Stimulated activated CD4-positive, alpha-beta T cell treated with anti-CD3 and anti-CD28 coated beads, TNF-alpha, amount 100 ng/mL, for 1 hour (primary cell): ENCODE measurements at places on chromosomes 2 and 18.

DNA sequence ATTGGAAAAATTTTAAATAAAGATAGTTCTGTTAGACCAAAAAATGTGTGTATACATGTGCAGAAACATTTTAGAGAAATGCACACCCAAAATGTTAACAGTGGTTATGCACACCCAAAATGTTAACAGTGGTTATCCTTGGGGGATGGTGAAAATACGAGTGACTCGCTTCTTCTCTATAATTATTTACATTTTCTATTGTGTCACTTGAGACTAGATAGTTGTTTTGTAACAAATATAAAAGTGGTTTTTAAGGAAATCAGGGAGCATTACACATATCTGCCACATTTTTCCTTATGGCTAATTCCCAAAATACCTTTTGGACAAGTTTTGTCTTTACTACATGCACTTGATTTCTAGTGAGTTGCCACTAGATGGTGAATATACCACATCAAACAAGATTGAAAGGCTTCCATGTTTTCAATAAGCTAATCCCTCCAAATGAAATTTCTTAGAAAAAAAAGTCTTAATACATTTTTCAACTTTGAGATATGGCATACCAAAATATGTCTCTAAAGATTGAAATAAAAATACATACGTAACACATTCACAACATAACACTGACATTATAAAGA, 9.0 kb upstream of the HIBCH start:
- no peak for DNase-seq

GRCh38 chr2:164569378-164569777, 51.9 kb downstream of the GRB14 start:
- no peak for DNase-seq

GRCh38 chr2:85539361-85540132, 579 bp downstream of the MAT2A start:
- DNase-seq = peak; percentile 15

DNA sequence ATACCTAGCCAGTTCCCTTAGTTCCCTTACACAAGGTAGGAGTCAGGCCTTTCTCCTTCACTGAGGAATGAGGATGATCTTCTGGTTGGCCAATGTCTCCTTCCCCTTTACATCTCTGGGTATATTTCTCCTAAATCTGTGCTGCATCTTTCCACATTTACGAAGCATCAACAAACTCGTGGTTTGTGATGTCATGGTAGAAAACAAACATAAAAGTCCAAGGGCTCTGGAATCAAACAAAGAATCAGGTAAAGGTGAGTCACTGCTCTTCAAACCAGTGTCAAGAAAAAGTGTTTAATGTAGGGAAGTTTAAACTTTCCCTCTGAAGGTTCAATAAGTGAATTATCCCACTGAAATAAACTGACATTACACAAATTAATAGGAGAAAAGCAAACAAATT, 122.9 kb downstream of the METTL8 start:
- no peak for DNase-seq

DNA sequence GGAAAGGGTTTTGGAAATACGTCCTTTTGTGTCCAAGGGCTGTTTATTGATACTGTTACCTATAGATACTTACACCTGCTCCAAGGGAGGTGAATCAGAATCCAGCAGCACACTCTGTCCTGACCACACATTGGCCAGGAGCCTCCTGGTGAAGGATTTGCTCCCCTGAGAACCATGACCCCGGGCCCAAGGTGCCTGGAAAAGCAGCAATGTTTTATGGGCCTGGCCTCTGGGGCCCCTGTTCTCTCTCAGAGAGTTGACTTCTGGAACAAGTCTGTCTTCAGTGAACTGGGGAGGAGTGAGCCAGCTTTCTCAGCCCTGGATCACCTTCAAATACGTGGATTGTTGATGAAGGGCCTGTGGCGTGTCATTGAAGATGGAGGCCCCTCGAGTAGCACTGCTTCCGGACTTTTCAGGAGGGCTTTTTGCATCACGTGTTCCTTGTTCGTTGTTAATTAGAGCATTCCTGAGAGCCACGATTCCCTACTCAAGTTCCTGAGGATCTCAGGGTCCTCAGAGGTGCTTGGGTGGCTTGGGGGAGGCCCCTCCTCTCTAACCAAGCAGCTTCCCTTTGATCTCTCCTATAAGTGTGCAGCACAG, 78.5 kb upstream of the RPL31 start:
- no peak for DNase-seq

GRCh38 chr2:4518596-4518995, 815.2 kb downstream of the DCDC2C start:
- DNase-seq = no peak

GRCh38 chr2:137748533-137748932, 215.7 kb upstream of the HNMT start:
- no peak for DNase-seq

- DNase-seq = no peak
Measured at GRCh38 chr2:15766303-15766861, 174.0 kb upstream of the MYCN start.

- no peak for DNase-seq
Measured at GRCh38 chr2:24594283-24594682, 103.2 kb downstream of the NCOA1 start.

GRCh38 chr18:45666006-45666405, 50.7 kb downstream of the SLC14A2 start:
- DNase-seq = no peak

GRCh38 chr2:96959406-96960110, 26.8 kb downstream of the FAM178B start:
- DNase-seq = no peak

DNA sequence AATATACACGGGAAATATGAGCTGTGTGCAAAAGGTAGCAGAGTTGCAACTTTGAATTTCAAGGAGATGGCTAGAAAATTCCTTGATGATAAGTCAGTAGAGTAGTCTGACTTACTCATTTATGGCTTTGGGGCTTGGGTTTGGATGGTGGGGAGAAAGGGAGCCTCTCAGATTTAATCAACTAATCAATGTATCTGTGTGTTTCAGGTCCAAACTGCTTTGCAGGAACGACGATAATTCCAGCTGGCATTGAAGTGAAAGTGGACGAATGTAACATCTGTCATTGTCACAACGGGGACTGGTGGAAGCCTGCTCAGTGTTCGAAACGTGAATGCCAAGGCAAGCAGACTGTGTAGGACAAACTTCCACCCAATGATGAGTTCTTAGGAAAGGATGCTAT, 164.6 kb downstream of the VWC2L start:
- no peak for DNase-seq

- no peak for DNase-seq
Measured at GRCh38 chr18:41700416-41700815, 254.6 kb upstream of the PIK3C3 start.

DNA sequence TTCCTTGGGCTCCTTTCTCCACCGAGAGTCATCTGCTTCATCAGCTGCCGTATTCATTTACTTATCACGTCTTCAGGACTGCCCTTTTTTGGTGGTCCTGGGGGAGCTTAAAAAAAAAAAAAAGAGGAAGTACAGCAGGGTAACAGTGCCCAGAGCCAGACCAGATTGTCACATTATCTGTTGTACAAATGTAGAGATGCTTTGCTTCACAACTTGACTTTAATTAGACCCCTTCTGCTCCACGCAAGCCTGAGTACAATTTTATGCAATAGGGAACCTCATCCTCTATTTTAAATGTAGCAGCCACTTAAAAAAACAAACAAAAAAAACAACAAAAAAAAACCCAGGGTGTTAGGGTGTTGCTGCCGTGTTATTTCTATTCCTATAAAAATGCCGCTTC, 128.3 kb downstream of the PRPF40A start:
- DNase-seq = no peak

- DNase-seq = no peak
Measured at GRCh38 chr2:106978647-106979046, 92.7 kb upstream of the ST6GAL2 start.

- no peak for DNase-seq
Measured at GRCh38 chr2:190862571-190862991, 18.0 kb upstream of the GLS start.

DNA sequence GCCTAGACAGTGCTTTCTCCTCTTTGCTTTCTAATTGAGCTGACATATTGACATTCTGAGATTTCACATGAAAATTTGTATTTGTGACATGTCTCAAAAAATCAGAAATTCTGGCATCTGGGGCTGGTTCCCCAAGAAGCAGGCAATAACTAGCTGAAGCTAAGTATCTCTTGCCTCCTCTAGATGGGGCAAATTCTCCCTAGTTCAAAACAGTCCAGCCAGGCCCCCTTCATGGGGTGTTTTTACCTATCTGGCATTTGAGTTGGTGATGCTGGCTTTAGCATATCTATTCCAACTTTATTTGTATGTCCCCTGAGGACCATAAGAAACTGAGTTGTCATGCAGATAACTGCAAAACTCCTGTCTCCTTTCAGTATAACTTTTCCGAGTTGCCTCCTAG, 39.9 kb downstream of the ARHGAP15 start:
- no peak for DNase-seq

GRCh38 chr2:51013079-51013932, 18.6 kb downstream of the NRXN1 start:
- no peak for DNase-seq

- no peak for DNase-seq
Measured at GRCh38 chr2:31267437-31268120, 33.6 kb downstream of the EHD3 start.

GRCh38 chr2:119256582-119256921, 32.9 kb downstream of the STEAP3 start:
- DNase-seq = no peak

DNA sequence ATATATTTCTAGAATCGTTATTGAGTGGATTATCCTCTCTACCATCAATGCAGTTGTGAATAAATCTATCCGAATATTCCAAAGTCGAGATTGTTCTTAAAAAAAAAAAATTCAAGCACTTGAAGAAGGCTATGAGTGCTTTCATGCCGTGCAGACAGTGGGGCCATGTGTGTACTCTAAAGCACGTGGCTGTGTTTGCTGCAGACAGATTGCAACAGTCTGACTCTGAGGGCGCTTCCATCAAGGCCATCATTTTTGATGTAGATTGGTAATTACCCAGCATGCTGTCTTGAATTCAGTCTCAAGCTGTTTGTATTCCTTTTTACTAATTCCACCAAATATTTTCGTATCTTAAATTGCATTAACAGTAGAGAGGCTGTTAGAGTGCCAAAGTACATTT, 325.9 kb upstream of the LINC00305 start:
- no peak for DNase-seq

DNA sequence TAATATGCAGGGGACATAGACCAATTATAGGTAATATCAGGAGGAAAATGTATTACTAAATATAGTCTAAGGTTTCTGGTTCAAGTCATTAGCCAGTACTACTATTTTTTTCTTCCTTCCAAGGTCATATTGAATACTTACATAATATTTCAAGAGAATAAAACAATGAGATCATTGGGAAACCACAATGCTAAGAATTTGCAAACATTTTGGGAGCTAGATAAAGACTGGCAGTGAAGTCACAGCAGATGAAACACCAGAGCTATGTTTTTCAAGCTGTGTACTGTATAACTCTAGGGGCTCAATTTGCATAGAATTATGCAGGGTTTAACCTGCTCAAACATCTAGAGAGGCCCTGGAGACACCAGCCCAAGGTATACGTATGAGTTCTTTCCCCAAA, 80.5 kb upstream of the KCNH7 start:
- no peak for DNase-seq

DNA sequence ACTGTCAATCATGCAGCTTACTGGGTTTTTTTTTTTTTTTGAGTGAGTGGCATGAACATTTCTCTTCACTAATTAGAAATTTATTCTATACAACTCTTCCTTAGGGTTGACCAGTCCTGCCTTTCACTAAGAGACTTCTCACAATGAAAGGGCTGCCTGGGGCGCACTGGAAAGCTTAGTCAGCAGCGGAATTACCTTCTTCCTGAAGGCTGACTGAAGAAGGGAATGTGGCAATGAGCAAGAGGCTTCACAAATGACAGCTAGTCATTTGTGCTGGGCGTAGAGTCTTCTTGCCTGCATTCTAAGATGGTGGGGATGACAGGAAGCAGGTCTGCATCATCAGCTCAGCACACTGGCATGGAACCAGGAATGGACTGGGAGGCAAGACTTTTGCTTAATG, 15.6 kb upstream of the SCN3A start:
- DNase-seq = no peak

DNA sequence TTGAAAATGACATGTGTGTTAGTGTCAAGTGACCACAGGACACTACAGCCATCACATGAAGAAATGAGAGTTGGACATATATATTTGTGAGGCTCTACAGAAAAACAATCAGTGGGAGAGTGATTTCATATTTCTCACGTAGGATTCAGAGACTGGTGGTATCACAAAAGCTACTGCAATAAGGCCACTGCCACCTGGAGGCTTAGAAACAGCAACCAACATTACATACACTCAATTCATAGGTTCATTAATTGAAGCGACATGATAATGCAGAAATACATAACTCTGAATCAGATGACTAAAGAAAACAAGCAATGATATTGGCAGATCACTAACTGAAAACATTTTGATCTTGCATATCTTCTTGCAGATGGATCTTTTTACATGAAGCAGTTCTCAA, 248.1 kb upstream of the KLHL14 start:
- DNase-seq = no peak

GRCh38 chr2:17058772-17059402, 393.3 kb upstream of the CYRIA start:
- no peak for DNase-seq

- DNase-seq = no peak
Measured at GRCh38 chr2:32291746-32292145, 14.0 kb downstream of the YIPF4 start.

- no peak for DNase-seq
Measured at GRCh38 chr2:219621935-219622334, 5.5 kb upstream of the SLC4A3 start.

DNA sequence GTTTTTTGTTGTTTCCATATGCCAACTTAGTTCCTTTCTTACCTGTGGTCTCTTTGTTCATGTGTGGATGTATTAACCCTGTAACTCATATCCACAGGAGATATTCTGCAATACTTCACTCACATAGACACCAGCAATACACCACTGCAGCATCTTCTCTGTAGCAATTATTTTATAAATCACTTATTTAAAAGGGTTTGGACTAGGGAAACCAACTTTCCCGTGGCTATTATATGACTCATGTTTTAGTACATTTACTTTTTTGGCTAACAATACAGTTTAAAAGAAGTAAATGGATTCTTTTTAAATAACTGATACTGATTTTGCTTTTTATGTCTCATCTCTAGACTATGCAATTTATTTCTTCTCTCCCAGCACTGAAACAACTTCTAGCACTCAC, 488.9 kb downstream of the MBD2 start:
- DNase-seq = no peak

DNA sequence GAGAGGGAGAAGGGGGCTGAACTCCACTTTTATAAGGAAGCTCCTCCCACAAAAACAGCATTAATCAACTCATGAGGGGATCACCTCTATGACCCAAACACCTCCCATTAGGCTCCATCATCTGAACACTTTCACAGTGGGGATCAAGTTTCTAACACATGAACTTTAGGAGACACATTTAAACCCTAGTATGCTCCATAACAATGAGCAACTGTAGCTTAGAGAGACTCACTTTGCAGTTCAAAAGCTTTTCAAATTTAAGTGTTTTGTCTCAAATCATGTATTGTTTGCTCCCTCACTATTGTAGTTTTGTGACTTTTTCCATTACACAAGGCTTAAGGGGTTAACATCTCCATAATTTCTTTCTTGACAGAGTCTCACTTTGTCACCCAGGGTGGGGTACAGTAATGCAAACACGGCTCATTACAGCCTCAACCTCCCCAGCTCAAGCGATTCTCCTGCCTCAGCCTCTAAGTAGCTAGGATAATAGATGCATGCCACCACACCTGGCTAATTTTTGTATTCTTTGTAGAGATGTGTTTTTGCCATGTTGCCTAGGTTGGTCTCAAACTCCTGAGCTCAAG, 352.7 kb upstream of the CDH20 start:
- DNase-seq = no peak
